Midbrain (tissue), 1 donor: ENCODE measurements at places on chromosomes 16 and 17.

DNA sequence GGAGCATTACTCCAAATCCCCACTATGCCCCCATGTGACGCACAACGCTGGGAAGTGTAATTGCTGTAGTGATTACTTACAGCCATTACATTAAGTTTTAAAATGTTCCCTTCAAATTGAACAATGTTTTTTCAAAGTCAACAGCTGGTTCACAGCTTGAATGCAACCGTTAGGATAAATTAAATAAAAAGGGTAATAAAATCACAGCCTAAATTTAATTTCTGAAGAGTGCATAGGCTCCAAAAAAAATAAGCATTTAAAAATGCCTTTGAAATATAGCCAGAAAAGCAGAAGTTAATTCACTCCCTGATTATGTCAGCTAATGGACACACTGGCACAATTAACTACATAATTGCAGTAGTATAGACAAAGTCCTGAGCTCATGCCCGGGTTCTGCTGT is 50.5 kb upstream of the KDM8 start:
- no peak for DNase-seq

DNA sequence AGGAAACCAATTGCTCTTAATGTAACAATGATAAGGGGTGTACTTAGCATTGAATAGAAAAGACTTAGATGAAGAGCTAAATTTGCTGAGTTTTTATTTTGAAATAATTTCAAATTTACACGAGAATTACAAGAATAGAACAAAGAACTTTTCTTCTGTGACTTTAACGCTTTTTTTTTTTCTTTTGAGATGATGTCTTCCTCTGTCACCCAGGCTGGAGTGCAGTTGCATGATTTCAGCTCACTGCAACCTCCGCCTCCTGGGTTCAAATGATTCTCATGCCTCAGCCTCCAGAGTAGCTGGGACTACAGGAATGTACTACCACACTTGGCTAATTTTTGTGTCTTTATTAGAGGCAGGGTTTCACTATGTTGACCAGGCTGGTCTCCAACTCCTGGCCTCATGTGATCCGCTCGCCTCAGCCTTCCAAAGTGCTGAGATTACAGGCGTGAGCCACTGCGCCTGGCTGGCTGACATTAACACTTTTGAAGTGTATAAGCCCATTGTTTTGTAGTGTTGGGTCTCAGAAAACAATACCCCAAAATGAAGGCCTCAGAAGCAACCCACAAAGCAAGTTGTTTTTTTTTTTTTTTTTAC is 2.1 kb downstream of the TEN1 start:
- no peak for DNase-seq

DNA sequence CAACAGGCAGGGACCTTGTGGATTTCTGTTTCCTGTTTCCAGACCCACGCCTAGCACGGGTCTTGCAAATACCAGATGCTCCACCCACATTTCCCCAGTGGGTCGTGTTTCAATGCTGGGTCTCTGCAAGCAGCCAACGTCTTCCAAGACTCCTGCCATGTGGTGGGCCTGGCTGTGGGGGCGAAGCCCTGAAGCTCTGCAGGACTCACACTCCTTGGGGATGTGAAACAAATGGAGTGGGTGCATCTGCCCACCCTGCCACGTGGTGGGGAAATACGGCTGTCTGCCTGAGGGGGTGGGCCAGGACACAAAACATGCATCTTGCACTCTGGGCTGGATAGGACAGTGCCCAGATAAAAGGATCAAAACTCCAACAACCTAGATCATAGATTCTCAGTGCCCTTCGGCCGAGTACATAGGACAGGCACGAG is 32.6 kb downstream of the FA2H start:
- no peak for DNase-seq

DNA sequence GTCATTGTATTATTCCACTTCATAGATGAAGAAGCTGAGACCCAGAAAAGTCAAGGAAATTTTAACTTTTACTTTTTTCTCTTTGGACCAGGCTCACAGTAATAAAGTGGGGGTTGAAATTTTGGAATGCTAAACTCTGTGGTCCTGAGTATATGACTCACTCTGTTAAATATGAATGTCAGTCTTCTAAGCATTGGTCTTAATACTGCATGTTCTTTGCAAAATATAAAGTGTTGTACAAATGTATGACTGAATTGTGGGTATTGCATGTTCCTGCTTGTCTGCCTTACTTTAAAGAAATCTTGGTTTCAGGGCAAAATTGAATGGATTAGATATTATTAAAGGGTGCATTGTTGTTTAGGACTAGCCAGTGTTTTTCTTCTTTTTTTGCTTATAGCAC is 950.8 kb upstream of the GOT2 start:
- DNase-seq = no peak
